ENCODE measurements at places on chromosomes 7 and 10.

GRCh38 chr10:95660283-95660682 lies 3.8 kb upstream of the ALDH18A1 start:
- DNase-seq, result no peak

- DNase-seq, result no peak
These were observed 34.9 kb downstream of the CALML3 start for GRCh38 chr10:5559642-5560141.

DNA sequence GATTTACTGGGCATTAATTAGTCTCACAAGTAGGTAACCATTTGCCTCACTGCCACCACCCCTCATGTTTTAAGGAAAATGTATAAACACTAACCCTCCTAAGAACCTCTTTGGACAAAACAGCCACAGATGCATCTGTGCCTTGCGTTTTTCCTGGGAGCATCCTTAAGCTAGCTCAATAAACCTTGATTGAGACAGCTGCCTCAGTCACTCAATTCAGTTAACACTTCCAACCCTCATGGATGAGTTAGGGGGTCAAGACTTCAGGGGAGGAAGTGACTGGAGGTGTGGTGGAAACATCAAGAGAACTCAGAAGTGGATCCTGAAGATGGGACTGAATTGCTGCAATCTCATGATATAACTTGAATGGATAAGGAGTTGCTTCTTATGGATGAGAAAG lies 31.5 kb downstream of the CUL2 start:
- DNase-seq, result no peak

DNA sequence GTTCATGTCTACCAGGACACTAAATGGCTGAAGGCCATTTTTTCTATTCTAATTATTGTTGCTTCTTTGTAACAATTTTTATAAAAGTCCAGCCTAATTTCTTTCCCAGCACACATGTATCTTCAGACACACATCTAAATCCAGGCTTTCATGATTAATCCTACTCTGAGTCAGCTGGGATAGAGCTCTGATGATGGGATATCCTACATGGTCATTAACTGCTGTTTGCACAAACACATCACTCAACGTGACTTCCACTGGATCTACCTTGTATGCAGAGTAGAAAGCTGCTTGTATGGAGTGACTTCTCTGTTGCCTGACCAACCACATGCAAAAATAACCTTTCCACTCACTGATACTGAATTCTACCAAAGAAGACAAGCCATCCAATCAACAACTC lies 260.9 kb downstream of the AHR start:
- DNase-seq, result peak; percentile 39

DNA sequence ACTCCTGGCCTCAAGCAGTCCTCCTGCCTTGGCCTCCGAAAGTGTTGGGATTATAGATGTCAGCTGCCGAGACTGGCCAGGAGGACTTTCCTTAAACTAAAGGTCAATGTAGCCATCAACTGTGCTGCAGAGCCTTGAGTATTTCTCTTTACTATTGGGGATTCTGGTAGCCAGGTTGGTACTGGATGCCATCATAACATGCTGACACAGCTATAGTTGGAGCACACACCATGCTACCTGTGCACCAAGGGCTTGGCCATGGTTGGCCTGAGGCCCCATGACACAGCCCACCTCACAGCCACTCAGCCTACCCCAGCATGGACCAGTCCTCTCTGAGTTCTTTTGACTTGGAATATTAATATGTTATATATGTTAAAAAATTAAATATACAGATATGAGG lies 54.4 kb downstream of the HECTD2 start:
- no peak for DNase-seq

GRCh38 chr10:86368046-86368445 lies 1.5 kb upstream of the GRID1 start:
- DNase-seq, result no peak

GRCh38 chr10:101256387-101256786 lies 27.1 kb upstream of the LBX1 start:
- no peak for DNase-seq

- DNase-seq, result no peak
These were observed 2.1 kb downstream of the VSIR start for GRCh38 chr10:71771204-71771603.

DNA sequence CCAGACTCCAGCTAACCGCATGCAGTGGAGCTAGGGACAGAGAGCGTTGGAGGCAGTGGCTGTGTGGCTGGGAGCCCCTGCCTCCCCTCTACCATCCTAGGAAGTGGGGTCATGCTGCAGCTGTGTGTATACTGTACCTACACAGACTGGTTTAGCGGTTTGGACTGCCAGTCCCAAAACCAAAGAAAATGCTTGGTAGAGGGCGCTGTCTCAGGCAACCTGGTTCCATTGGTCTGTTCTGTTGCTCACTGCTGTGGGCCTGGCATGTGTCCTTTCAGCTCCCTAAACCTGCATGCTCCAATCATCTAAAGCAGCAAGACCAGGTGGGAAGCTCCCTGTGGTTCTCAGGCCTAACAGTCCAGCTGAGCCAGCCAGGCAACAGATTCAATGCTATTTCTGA lies 4.5 kb downstream of the RBP4 start:
- no peak for DNase-seq

Data from NCI-H510A treated with DMSO at 0.1 percent for 48 hours (cell line).